ENCODE measurements at places on chromosomes 5 and 9. TPM values are rescaled to one million over a fixed set of nuclear protein-coding genes. Genes with fewer than 3 reads are reported as not detected.

DNA sequence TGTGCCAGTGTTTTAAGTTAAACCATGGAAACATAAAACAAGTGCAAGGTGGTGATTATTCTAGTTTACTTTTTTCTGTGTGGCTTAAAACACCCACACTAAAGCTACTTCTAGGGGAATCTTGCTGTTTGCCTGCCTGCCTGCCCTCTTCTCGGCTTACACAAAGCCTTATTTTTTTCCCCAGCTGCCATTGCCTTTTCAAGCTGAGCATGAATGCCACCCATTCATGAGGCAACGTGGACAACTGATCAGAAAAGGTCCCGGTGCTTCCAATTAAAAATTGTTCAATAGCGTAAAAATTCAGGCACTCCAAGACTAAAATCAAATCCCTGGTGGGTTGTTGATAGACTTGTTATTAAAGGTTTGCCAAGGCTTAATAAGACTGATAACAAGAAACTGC, 401.4 kb downstream of the TMEM161B start:
- no peak for DNase-seq

- DNase-seq, result no peak
Observed at GRCh38 chr9:82805027-82805426, 257.9 kb downstream of the RASEF start.

GRCh38 chr5:143671674-143672569, 140.0 kb upstream of the HMHB1 start:
- no peak for DNase-seq

The C9orf40 gene
- total RNA-seq, result 19.5 TPM

GRCh38 chr5:113205323-113205722, 228.7 kb downstream of the DCP2 start:
- no peak for DNase-seq

GRCh38 chr9:124697326-124698200, 73.5 kb downstream of the NR6A1 start:
- peak; percentile 45 for DNase-seq

DNA sequence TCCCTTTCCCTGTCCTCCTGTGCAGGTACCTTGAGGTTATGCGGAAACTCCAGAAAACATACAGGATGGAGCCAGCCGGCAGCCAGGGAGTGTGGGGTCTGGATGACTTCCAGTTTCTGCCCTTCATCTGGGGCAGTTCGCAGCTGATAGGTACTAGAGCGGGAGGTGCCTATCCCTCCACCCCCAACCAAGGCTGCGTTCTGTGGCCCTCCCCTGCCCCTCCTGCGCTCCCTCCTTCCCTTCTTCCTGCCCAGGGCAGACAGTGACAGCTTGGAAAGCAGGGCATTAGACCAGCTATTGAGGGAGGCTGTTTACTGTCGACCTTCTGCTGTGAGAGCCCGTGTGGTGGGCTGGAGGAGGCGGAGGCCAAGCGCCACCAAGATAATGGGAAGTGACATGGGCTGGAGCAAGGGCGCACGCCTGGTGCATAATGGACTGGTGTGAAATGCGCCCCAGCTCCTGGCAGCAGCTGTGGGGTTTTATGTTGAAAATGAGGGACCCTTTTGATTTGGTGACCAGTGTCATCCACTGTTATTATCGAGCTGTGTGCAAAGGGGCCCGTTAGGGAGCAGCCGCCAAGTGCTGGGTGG, 25.3 kb downstream of the PTPA start:
- DNase-seq, result no peak

- DNase-seq, result no peak
Observed at GRCh38 chr9:89482056-89482851, 15.7 kb downstream of the SEMA4D start.

The GFI1B gene
- total RNA-seq, result not detected

DNA sequence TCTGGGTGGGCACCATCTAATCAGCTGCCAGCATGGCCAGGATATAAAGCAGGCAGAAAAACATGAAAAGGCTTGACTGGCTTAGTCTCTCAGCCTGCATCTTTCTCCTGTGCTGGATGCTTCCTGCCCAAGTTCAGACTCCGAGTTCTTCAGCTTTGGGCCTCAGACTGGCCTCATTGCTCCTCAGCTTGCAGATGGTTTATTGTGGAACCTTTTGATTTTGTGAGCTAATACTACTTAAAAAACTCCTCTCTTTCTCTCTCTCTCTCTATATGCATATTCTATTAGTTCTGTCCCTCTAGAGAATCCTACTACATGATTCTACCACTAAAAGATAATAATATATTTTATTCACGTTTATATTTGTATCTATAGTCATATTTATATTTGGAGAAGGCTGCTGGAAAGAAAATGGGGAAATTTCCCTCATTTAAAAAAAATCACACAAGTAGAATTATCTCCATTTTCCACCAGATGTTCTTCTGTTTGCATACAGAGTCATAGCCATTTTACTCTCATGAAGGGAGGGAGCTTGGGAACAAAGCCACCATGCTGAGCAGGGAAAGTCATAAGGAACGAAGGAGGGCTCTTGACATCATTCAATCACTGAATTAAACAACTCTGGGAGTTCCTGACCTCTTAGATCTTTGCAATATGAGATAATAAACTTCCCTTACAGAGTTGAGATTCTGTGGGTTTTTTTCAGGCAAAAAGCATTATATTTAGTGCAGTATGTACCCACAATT, 1137.4 kb upstream of the CDH18 start:
- DNase-seq, result no peak

DNA sequence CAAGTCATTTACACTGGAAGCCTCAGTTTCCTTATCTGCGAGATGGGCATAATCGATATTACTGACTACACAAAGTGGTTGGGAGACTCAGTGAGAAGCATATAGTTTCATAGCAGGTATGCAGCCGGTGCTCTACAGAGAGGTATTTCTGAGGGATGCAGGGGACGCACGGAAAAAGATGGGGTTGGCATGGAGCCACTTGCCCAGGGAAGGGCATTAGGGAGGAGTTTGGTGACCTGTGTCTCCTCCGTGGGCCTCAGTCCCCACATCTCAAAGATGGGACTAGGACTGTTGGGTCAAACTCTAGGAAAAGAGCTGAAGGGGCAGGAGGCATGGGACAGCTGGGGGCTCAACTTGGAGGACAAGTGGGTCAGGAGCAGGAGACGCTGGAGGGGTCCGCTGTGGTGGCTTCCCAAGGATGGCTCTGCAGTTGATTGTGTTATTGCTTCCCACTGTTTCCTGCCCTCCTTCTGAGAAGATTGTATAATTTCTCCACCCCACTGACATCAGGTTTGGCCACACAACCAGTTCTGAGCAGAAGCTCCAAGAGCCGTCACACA, 158.6 kb upstream of the ALDH1B1 start:
- DNase-seq, result no peak

DNA sequence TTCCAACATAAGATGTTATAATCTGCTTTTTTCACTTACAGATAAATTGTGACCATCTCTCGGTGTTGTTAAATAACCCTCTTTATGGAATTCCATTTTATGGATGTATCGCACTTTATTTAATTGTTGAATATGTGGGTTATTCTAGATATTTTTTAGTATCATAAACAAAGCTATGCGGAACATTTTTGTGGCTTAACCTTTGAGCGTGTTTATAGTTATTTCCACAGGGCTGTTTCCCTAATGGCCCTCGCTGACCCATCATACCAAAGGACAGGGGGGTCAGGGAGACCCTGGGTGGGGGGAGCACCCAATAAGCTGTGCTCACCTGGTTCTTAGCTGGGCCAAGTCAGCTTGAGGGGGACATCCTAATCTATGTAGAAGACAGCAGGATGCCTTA, 65.3 kb downstream of the NDST1 start:
- no peak for DNase-seq

- DNase-seq, result no peak
Observed at GRCh38 chr9:109805050-109805449, 25.1 kb downstream of the PALM2AKAP2 start.

The C9orf50 gene
- total RNA-seq, result not detected

GRCh38 chr9:14354201-14354600, 40.3 kb upstream of the NFIB start:
- DNase-seq, result no peak

GRCh38 chr9:87206064-87206661, 258.9 kb upstream of the GAS1 start:
- peak; percentile 85 for DNase-seq

- DNase-seq, result no peak
Observed at GRCh38 chr5:174793076-174793475, 68.7 kb downstream of the MSX2 start.

GRCh38 chr5:76114179-76114851, 31.1 kb downstream of the SV2C start:
- DNase-seq, result peak; percentile 19

Measured in Daoy (cell line).